Amniotic epithelial cell (primary cell): ENCODE measurements at places on chromosomes 16 and 17.
A peak's percentile ranks its signal among the peaks of the same experiment; 100 is the strongest.

DNA sequence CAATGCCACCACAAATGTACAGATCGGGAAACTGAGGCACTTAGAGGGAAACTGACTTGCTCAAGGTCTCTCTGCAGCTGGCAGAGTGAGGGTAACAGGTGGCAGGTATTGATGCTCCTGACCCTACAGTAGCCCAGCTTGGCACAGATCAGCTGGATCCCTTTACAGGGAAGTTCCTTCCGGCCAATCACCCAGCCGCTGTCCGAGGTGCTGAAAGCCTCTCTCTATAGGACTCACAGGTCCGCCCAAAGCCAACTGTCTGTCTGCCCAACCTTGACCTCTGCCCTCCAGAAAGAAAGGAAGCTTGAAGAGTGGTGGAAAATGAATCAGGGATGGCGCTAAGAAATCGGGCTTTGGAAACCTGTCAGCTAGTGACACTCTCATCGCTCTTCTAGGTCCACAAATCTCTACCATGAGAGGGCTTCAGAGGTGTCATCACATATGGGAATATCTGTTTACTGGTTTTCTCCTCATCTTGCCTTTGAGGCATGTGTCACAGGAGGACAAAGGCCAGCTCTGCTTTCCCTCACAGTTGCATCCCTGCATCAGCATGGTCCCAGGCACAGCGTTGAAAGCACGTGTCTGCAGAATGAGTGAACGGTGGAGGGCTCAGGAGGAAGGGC lies 246.2 kb downstream of the KATNIP start:
- DNase-seq: peak; percentile 37

- no peak for DNase-seq
These were observed 171.6 kb downstream of the CDH11 start for GRCh38 chr16:64950262-64950661.

DNA sequence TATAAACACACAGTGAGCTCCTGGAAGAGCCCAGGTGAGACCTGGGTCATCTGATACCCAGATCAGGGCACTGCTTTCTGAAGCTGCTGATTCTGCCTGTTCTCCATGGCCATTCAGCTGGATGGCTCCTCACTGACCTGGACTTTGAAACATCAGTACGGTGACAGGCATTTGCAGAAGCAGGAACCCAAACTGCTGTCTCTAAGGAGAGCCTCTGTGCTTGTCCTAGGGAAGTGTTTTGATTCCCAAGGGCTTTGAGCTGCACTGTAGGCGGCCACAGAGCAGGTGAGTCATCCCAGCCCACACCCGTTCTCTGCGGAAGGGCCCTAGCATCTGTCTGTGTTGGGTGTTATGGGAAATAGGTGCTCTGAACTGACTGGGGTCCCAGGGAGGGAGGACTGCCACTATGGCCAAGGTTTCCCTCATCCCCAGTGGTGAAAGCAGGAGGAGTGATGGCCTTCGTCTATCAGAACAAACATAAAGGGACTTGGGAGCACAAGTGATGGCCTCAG lies 60.7 kb upstream of the ADCY9 start:
- peak; percentile 52 for DNase-seq

DNA sequence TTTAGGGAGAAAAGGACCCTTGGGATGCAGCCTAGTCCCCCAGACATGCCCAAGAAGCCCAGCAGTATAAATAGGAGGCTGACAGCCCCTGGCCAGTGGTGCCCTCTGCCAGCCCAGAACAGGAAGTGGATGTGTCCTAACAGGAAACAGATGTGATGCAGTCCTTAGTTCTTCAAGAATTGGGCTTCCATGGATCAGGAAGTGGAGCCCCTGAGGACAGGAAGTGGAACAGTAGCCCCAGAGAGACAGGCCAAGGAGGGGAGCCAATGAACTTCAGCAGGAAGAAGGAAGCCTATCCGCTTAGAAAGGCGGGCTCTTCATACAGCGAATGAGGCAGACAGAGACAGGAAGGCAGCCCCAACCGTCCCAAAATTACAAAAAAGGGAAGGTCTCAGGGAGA lies 7.2 kb downstream of the CTF1 start:
- DNase-seq: no peak

GRCh38 chr17:52064791-52065211 lies 93.7 kb downstream of the CA10 start:
- no peak for DNase-seq

- no peak for DNase-seq
These were observed 2.6 kb downstream of the METTL26 start for GRCh38 chr16:633336-634050.

DNA sequence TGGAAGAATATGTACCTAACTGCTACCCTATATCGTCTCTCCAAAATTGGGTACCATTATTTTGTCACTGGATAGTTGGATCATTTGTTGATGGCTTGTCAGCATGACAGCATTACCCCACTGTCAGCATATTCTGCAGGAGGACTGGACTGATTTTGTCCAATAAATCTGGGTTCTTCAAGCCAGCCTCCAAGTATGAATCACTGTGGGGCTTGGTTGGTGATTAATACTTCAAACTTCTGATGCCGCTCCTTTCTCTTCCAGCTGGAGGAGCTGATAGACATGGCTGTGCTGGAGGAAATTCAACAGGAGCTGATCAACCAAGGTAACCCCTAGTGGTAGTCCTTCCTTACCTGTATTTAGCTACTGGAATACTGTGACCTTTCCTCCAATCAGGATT lies 2.5 kb downstream of the RPAIN start:
- DNase-seq: peak; percentile 74

DNA sequence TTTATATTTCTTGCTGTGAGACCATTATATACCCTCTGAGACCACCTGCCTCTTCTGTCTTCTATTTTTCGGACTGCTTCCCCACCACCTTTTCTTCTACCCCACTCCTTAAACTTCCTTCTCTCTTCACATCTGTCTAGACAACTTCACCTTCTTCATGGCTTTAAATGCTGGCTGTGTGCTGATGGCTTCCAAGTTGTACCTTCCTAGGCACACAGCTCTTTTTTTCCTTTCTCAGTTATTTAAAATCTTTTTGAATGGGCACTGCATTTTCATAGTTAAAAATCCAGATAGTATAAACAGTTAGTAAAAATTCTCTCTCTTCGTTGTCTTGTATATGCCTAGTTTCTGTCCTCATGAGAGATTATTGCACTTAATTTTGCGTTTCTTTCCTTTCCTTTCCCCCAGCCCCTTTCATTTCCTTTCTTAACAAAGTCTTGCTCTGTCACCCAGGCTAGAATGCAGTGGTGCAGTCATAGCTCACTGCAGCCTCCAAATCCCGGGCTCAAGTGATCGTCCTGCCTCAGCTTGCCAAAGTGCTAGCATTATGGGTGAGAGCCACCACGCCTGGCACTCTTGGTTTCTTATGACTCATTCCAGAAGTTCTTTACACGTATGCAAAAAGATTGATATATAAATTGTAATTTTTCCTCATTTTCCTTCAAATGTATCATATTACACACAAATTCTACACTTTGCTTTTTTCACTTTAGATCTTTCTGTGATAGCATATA lies 114.3 kb downstream of the NPIPB5 start:
- no peak for DNase-seq

- DNase-seq: no peak
These were observed 33.7 kb upstream of the MFSD6L start for GRCh38 chr17:8832711-8833352.

GRCh38 chr16:55502801-55503366 lies 6.0 kb upstream of the LPCAT2 start:
- peak; percentile 97 for DNase-seq

DNA sequence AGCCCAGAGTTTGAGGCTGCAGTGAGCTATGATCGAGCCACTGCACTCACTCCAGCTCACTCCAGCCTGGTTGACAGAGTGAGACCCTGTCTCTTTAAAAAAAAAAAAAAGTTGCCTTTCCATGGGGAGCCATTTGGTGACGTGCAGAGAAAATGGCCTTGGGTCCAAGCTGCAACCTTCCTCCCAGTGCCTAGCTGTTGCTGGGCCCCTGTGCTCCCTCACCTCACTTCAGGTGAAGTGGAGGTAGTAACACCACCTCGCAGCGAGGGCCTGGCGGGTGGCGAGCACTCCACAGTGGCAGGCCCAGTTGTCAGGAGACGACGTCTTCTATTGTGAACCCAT lies 17.4 kb downstream of the SYT17 start:
- DNase-seq: no peak
